ENCODE measurements at places on chromosomes 3 and 15.

DNA sequence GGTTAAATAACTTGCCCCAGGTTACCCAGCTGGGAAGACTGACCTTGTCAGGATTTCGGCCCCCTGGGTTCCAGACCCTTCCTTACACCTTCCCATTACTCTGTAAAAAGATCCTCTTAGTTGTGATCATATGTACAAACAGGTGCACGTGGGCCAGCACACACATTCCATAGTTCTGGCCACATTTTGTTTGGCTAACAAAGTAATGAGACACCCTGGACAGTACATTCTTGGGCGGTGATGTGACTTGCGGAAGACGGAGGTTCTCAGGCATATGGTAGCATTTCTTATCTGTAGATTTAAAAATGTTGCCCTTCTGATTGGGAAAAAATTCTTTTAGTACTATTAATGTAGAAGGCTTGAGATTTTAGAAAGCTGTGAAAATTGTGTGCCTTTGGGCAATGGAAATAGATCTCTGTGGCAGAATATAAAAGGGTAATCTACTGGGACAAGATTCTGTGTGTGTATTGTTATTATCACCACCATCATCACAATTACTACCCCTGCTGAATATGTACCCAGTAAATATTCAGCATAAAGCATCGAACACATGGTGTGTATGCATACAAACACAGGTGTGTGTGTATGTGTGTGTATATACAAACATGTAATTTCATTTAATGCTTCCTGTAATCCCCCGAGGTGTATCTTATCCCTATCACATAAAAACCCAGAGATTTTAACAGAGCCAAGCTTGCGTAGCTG is 205.4 kb upstream of the UBE2E1 start:
- H3K4me3 ChIP-seq: no peak overlapping the region
- no peak for DNase-seq
- peaks cover 19% of the 10 kb centered on the region for H3K4me1 ChIP-seq
- H3K27me3 ChIP-seq: no peaks in the 10 kb centered on the region

DNA sequence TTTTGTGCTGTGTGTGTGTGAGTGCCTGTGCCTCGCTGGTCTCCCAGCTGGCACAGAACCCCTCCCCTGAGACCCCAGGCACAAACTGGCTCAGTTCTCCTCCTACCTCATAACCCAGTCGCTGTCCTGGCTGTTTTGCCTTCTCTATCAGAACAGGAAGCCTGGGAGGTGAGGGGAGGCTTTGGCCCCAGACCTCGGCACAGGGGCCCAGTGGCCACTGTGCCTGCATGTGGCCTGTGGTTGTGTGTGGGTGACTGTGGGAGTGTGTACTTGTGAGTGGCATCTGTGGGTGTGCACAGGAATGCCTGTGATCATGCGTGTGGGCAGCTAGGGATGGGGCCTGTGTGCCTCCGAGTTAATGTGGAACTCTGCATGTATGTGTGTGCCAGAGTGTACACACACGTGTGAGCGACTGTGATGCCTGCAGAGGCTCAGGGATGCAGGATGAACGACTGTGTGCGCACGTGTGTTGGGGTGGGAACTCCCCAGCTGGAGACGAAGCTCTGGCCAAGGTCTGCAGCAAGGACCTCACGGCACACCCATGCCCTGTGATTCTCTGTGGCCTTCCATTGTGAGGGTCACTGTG is 32.3 kb downstream of the PSTPIP1 start:
- H3K27ac ChIP-seq: no peak overlapping the region
- peaks cover 18% of the 10 kb centered on the region for H3K4me1 ChIP-seq
- H3K27me3 ChIP-seq: peaks cover 4% of the 10 kb centered on the region
- DNase-seq: no peak
- H3K36me3 ChIP-seq: no peaks in the 10 kb centered on the region

DNA sequence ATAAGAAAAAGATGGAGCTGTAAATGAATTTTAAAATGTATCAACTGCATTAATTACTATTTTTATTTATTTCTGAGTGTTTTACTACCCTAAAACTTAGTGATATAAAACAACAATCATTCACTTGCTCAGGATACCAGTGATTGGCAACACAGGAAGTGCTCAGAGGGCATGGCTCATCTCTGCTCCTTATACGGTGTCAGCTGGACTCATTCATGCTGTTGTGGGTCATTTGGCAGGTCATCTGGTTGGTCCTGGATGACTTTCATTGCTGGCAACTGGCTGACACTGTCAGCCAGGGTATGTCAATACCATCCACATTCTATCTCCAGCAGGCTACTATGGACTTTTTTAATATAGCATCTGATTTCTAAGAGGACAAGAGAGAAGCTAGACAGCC is 689.6 kb upstream of the NECTIN3 start:
- H3K4me1 ChIP-seq: peaks cover 14% of the 10 kb centered on the region
- H3K36me3 ChIP-seq: no peaks in the 10 kb centered on the region
- H3K27me3 ChIP-seq: no peaks in the 10 kb centered on the region
- no peak overlapping the region for H3K4me3 ChIP-seq
- DNase-seq: peak; percentile 14

GRCh38 chr3:111812701-111813100 is 46.4 kb upstream of the PHLDB2 start:
- no peak overlapping the region for H3K4me3 ChIP-seq
- H3K27ac ChIP-seq: no peak overlapping the region
- DNase-seq: no peak
- H3K36me3 ChIP-seq: peaks cover 21% of the 10 kb centered on the region

DNA sequence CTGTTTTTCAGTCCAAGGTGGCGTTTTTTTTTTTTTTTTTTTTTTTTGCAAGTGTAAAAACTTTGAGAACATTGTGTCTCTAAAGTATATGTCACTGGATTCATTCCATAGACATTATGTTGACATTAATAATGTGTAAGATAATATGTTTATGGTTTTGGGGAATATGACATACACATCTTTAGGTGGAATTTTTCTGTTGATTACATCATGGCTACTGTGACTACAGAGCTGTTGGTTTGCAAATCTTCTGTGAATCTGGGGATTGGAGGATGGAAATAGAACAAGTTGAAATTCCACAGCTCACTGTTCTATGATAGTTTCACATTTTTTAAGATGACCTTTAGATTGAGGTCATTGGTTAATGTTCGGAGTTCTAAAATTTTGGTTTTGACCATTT is 24.4 kb upstream of the PLSCR2 start:
- H3K27me3 ChIP-seq: no peaks in the 10 kb centered on the region
- H3K4me1 ChIP-seq: no peaks in the 10 kb centered on the region
- no peak overlapping the region for H3K27ac ChIP-seq
- DNase-seq: no peak

- no peak for DNase-seq
- peaks cover 14% of the 10 kb centered on the region for H3K4me1 ChIP-seq
- H3K36me3 ChIP-seq: no peaks in the 10 kb centered on the region
- no peak overlapping the region for H3K27ac ChIP-seq
Observed at GRCh38 chr15:33425142-33425541, 114.4 kb downstream of the RYR3 start.

GRCh38 chr15:98673133-98673532 is 24.8 kb downstream of the IGF1R start:
- H3K4me1 ChIP-seq: peaks cover 55% of the 10 kb centered on the region
- peaks cover 35% of the 10 kb centered on the region for H3K36me3 ChIP-seq
- peak overlapping the region; percentile 30 for H3K27ac ChIP-seq
- no peak overlapping the region for H3K4me3 ChIP-seq

GRCh38 chr3:120566243-120566975 is 29.7 kb upstream of the NDUFB4 start:
- H3K27ac ChIP-seq: no peak overlapping the region
- H3K4me1 ChIP-seq: peaks cover 40% of the 10 kb centered on the region
- no peak overlapping the region for H3K4me3 ChIP-seq
- no peaks in the 10 kb centered on the region for H3K36me3 ChIP-seq
- DNase-seq: no peak
- peaks cover 3% of the 10 kb centered on the region for H3K27me3 ChIP-seq

DNA sequence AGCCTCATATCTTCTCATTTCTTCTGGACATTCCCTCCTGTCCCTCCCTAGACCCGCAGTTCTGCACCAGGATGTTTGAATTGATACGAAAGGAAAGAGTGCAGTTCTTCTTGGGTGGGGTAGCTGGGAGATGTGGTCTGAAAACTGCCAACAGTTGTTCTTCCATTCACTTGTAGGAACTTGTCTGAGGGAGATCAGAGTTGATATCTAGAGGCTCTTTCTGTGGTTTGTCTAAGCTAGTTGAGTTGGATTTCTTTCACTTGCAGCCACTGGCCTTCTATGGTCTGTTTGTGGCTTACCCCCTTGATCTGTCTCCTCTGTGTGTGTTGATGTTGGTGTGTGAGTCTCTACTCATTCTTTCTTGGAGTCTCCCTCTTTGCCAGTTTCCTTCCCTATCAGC is 42.5 kb upstream of the PIK3CB start:
- DNase-seq: no peak
- no peak overlapping the region for H3K4me3 ChIP-seq
- no peaks in the 10 kb centered on the region for H3K4me1 ChIP-seq

DNA sequence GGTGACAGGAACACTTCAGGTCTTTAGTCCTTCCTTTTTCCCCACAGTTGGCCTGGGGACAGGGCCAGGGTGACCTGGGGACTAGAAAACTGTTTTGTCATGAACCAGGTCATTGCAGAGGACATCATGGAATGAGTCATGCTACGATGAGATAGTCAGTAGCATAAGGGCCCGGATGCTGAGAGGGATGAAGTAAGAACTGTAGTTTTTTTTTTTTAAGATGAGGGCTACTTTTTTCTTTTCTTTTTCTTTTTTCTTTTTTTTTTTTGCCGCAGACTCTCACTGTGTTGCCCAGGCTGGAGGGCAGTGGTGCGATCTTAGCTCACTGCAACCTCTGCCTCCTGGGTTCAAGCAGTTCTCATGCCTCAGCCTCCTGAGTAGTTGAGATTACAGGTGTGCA is 8.0 kb downstream of the MAP2K5 start:
- peaks cover 49% of the 10 kb centered on the region for H3K4me1 ChIP-seq
- no peak for DNase-seq

All from nephron progenitor cell (in vitro differentiated cells).